H9 (cell line): ENCODE measurements at places on chromosomes 12 and 14.

GRCh38 chr14:72636094-72636493 is 257.8 kb downstream of the DPF3 start:
- DNase-seq: no peak

- no peak for DNase-seq
Measured at GRCh38 chr12:107108995-107109508, 15.7 kb upstream of the CRY1 start.

DNA sequence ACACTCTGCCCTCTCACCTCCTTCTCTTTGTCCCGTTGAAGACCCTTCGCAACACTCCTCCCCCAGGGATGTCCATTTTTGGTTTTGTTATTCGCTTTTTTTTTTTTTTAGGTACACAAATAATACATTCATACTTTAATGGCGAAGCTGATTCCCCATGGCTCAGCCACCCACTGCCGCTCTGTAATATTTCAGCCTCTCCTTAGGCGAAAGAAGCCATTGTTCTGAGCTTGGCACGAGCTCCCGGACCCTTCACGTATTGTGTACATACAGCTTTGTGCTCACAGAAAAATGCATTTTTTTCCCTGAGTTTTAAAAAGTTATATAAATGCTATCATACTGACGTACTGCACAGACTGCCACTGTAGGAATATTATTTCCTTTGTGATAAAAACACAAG is 115.0 kb downstream of the TMEM132C start:
- DNase-seq: no peak

DNA sequence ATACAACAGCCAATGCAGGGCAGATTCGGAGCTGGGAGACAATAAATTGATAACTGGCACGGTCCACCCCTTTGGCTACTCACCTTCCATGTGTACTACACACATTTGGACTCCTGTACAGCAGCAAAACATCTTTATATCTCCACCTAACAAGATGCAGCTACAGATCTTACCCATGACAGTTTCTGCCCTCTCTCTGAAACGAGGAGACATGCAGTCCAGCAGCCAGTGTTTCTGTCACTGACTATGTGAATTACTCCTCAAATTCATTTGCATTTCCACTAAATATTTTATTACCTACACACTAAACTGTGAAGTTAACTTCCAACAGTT is 58.7 kb upstream of the BEGAIN start:
- no peak for DNase-seq

DNA sequence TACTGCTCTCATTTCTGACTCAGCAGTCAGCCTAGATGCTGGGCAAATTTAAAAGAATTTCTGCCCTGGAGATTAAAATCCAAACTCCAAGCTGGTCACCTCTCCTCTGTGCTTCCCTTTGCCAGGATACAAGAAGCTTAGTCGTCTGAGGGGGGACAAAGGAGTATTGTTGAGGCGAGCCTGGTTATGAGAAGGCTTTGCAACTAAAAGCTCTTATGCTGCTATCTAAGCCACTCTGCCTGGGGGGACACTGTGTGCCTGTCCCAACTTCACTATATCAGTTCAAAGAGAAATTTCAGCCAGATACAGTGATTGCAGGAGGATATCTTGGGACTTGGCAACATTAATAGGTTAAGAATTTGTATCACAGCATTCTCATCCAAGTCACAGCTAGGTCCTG is 10.8 kb upstream of the PLEKHH1 start:
- no peak for DNase-seq

GRCh38 chr14:67031920-67032774 is 157.1 kb upstream of the GARIN2 start:
- peak; percentile 33 for DNase-seq

GRCh38 chr14:52150162-52150561 is 81.3 kb upstream of the NID2 start:
- no peak for DNase-seq

DNA sequence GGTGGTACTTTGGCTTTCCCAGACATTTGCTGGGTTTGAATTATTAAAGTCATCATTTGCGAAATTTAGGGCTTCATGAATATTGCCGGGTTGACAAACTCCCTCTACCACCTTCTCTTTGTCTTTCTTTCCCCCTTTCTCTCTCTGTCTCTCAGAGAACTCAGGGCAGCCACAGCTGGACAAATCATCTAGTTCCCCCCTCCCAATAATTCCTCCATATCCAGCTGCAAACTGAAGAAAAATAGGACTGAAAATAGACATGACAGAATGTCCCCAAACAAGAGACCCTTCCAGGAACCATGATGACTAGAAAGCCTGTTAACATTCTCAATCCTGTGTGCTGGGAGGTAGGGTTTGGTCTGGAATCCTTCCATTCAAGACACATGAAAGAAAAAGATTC is 67.1 kb upstream of the TBX5 start:
- no peak for DNase-seq

DNA sequence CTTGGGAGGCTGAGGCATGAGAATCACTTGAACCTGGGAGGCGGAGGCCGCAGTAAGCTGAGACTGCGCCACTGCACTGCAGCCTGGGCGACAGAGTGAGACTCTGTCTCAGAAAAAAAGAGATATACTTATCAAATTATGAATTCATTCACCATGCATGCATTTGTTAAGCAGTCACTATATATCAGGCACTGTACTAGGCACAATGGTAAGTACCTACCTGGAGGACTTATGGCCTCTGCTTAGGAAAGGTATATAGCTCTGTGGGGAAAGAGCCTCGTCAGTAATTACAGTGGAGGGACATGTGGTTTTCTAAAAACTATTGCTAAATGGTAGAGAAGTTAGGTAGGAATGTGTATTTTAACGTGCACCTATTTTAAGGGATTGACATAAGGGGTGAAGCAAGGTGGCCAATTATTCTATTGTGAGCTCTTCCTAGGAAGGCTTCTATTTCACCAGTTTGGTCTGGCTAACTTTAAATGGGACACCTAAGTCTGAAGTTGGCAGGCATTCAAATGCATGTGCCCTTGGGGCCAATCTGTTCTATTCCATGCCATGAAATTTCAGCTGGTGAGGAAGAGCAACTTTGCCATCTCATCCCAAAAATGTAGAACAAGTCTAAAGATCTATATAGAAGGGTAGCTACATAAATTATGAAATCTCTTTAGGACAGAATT is 15.0 kb downstream of the TCP11L2 start:
- no peak for DNase-seq

- DNase-seq: no peak
Measured at GRCh38 chr12:93234641-93235040, 143.1 kb upstream of the NUDT4 start.

- DNase-seq: no peak
Measured at GRCh38 chr12:110266381-110266960, 14.6 kb upstream of the ATP2A2 start.

- no peak for DNase-seq
Measured at GRCh38 chr14:96673706-96674105, 123.5 kb upstream of the VRK1 start.

DNA sequence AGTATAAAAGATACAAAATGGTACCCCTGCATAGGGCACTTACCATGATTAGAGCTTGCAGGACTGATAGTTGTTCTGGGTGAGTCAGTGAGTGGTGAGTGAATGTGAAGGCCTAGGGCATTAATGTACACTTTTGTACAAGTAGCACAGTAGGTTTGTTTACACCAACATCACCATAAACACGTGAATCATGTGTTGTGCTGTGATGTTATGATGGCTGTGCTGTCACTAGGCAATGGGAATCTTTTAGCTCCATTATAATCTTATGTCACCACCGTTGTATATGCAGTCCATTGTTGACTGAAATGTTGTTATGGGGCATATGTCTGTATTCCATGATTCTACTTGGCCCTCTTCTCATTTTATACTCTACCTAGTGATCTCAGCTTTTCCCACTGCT is 11.8 kb downstream of the NUBPL start:
- no peak for DNase-seq

DNA sequence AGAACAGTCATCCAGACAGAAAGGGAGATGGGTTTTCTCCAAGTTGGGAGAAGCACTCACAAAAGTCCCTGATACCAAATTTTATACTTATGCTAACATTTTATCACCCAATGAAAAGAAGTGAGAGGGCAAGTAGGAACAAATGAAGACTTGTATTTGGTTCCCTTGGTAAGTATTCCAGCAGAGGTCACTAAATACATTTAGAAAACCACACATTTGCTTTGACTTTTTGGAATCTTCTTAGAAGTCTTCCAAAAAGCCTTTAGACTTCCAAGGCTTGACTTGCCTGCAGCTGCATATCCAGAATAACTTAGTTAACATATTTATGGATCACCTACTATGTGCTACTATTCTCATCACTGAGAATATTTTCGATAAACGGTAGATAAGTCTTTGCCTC is 3.1 kb upstream of the GYS2 start:
- DNase-seq: no peak

DNA sequence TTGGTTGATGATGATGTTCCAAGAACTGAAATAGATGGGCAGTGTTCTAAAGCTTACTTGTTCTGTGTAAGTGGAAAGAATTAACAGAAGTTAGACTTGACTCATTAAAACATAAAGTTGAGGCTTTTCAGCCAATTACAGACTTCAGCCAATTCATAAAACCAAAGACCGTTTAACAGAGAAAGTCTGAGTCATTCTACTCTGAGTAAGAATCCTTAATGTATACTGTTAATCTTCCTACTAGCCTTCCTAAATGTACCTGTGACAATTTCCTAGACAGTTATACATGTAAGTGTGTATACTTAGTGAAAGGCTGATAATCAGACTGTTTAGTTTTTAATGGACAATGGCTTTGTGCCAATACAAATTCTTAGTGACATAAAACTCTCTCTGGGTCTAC is 681.0 kb downstream of the RPL10L start:
- no peak for DNase-seq

DNA sequence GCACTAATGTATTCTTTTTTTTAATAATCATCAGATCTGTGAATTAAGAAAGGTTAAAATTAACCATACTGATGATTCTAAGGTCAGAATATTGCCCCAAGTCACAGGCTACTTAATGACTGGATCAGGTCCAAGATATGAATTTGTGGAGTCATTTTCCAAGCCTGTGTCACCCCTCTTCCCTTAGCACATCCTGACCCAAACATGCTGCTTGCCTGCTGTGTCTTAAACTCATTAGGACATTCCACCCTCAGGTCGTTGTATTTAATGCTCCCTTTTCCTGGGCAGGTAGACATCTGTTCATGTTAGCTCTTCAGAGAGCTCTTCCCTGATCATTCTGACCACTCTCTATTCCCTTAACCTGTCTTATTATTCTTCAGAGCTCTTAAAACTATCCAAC is 463.5 kb upstream of the PDE3A start:
- no peak for DNase-seq

DNA sequence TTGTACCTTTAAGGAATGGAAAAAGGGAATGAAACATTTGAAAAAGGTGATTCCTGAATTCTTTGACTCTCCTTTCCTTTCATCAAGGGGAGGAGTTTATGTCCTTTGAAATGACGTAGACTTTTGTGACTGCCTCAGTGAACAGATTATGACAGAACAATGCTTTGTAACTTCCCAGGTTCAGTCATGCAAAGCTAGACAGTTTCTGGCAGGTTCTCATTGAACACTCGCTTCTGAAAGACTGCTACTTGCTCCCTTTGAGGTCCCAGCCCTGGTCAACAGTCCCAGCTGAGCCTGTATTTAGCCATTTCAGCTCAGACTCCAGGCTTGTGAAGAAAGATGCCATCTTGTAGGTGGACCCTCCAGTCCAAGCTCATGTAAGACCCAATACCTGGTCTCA is 1178.9 kb downstream of the BCL11B start:
- no peak for DNase-seq

- no peak for DNase-seq
Measured at GRCh38 chr12:121090586-121091514, 41.8 kb upstream of the P2RX7 start.

DNA sequence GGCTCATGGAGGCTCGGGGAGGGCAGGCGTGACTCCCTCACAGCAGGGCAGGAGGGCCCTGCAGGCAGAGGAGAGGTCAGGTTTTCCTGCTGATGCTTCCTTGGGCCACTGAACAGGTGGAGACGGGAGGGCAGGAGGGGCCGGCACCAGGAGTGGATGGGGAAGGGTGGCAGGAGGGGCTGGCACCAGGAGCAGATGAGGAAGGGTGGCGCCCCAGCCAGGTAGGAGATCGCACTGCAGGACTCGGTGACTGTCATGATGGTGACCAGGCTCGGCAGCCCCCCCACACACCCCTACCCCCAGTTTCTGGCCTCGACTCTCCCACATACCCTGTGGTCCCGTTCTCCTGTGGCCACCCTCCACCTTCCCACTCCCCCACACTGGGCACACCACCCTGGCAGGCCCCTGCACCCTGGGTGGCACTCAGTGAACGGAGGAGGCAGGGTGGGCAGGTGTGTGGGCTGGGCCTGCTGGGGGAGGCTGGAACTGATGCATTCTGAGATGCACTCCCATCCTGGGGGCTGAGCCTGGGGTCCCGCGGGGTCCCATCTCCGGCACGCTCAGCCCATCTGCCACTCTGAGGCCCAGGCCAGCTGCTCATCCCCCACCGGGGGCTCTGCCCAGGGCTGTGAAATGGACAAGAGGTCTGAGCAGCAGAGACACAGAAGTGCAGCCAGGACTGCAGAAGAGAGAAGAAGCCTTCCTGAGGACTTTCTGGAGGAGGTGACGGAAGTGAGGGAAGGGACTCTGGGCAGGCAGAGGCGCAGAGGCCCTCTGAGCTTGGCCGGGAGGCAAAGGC is 2.8 kb downstream of the NUDT14 start:
- no peak for DNase-seq

GRCh38 chr14:32820682-32821081 is 118.0 kb upstream of the NPAS3 start:
- DNase-seq: no peak

DNA sequence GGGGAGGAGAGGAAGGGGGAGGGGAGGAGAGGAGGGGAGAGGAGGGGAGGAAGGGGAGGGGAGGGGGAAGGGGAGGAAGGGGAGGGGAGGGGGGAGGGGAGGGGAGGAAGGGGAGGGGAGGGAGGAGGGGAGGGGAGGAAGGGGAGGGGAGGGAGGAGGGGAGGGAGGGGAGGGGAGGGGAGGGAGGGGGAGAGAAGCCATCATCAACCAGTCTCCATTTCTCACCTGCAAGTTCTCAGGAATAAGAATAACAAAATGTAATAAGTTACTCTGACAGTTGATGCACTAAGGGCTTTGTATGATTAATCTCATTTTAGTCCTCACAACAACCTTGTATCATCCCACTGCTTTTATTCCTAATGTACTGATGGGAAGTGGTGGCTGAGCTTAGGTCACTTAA is 59.1 kb upstream of the TMEM263 start:
- DNase-seq: no peak

GRCh38 chr14:40762685-40763084 is 844.0 kb upstream of the LRFN5 start:
- no peak for DNase-seq
